Stimulated activated CD4-positive, alpha-beta T cell treated with anti-CD3 and anti-CD28 coated beads, Interleukin-4, amount 100 ng/mL, for 48 hours (primary cell): ENCODE measurements at places on chromosomes 4 and X.

DNA sequence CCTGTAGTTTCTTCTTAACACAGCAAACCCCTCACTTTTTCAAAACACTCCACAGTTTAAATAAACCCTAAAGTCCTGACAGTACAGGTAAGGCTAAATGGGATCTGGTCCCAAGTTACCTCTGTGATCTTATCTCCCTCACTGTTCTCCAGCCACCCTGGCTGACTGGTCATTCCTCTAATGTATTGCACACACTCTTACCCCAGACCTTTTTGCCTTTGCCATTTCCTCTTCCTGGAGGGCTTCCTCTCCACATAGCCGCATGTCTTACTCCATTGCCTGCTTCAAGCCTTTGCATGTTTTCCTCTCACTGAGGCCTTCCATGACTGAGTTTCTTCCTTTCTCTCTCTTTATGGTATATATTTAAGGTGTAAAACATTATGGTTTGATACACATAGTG is 19.5 kb upstream of the ANXA3 start:
- DNase-seq: no peak

DNA sequence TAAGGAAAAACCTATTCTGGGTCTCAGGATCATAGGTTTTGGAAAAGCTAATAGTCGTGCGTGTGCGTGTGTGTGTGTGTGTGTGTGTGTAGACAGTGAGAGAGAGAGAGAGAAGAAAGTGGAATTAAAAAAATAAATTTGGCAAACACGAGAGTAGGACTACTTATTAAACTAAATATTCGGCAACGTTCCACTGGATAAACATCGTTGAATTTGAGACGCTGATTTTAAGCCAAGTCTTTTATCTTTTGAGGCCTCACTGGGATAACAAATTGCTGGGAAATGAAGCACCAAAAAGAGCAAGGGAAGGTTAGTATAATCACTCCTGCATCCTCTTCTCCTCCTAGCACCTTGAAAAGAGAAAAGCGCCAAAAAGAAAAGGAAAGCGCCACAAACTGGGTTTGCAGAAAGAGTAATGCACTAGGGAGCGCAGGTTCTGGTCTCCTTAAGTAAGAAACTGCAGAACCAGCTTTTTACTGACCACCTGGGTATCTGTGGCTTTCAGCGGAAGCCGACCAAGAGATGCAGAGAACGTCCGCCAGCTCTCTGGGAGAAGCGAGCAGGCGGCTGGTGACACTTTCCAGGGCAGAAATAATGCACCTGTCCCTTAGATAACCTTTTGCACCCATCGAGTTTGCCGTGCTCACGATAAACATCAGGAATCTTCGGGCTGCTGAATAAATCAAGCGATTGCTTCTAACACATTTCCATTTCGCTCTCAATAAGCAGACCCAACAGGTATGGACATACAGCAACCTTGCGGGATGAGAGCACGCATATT is 3.4 kb downstream of the ATOH1 start:
- no peak for DNase-seq

GRCh38 chrX:119442286-119442685 is 26.0 kb upstream of the SLC25A5 start:
- no peak for DNase-seq

- no peak for DNase-seq
Measured at GRCh38 chr4:152643153-152644035, 36.4 kb downstream of the TMEM154 start.

DNA sequence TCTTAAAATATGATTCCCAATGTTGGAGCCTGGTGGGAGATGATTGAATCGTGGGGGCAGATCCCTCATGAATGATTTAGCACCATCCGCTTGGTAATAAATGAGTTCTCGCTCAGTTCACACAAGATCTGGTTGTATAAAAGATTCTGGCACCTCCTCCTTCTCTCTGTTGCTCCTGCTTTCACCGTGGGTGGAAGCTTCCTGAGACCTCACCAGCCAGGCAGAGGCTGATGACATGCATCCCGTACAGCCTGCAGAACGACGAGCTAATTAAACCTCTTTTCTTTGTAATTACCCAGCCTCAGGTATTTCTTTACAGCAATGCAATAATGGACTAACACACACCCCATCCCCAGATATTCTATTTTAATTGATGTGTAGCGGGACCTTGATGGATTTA is 162.2 kb downstream of the NPFFR2 start:
- no peak for DNase-seq

DNA sequence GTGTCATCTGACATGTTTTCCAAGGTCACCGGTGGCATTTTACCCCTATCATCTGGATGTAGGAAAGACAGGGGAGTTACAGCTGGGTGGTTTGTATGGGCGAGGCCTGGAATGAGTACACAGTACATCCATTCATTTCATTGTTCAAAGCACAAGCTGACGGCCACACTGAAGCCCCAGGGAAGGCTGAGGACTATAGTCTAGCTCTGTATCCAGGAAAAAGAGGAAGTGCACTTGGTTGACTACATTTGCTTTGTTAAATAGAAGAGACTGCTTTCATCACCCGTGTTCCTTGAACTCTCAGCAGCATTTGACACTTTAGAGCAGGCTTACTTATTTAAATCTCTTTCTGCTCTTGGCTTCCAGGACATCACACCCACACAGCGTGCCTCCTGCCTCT is 1041.0 kb upstream of the TENM3 start:
- no peak for DNase-seq

- no peak for DNase-seq
Measured at GRCh38 chrX:129585691-129586090, 45.6 kb downstream of the OCRL start.

GRCh38 chr4:102862747-102863146 is 6.0 kb upstream of the CISD2 start:
- no peak for DNase-seq
